ENCODE measurements at places on chromosomes 5 and 9.

DNA sequence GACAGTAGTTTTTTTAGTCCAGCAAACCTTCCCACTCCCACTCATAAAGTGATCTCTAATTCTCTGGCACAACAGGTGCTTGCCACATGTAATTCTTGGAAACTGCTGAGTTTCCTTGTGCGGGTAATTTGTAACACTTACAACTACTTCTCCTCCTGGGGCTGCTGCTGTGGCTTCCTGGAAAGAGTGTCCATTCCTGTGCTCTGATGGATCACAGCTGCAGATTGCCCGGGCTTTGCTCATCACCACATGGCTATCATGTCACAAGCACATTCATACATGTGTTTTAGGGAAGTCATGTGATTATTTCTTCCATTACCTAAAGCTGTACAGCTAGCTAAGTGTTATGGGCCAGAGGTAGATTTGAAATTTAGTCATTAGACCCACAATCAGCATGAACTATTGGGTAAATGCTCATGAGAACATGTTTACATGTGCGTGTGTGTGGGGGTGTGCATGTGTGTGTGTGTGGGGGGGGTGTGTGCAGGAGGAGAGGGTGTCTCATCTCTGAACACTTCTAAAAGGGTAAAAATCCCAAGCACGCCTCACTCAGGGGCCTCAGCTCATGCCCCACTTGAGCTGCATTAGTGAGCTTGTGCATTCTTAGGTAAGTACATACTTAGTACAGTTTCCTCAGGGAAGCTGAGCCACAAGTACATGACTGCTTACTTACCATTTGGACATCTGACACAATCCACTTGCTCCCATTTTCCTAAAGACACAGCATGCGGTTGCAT, 118.1 kb upstream of the CCDC112 start:
- no peak for DNase-seq

GRCh38 chr5:168269937-168270330, 21.5 kb upstream of the WWC1 start:
- no peak for DNase-seq

DNA sequence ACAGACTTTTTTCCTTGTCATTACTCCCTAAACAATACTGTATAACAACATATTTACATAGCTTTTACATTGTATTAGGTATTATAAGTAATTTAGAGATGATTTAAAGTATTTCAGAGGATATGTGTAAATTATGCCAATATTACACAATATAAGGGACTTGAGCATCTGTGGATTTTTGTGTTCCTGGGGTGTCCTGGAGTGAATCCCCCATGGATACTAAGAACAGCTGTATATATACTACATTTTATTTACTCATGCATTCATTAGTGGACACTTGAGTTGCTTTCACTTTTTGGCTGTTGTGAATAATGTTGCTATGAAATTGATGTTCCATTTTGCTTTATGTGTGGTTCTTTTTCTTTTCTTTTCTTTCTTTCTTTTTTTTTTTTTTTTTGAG, 348.8 kb downstream of the SH3GL2 start:
- DNase-seq: no peak

DNA sequence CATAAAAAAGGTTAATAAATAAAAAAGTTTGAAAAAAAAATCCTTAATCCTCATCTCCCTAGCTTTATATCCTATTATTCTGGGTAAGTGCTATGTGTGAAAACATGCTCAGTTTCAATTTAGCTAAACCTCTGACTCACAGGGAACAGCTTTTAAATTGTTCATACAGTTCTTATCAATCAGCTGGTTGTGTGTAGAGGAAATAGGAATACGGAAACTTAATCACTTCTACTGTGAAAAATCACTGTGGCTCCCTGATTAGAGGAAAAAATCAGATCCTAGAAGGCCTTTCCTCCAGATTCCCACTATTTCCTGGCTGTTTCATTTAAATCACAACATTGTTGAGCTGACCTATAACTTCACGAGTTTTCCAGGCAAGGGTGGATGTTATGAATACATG, 120.5 kb downstream of the MARCHF3 start:
- DNase-seq: no peak

DNA sequence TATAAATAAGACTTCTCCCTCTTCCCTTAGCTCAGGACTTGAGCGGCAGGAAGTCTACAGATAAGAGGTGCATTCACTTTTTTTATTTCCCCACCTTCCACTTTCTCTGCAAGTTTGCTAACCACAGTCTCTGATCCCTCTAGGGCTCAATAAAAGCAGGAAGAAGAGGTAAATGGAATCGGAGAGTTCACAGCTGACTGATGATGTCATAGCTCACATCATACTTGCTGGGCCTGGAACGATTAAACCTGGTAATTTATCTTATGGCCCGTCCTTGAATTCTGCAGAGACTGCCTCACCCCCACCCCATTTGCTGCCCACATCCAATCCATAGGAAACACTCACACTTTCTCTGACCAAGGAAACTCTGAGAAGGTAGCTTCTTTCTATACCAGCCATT, 62.9 kb downstream of the DRD1 start:
- DNase-seq: no peak

GRCh38 chr9:21153336-21154017, 11.8 kb upstream of the IFNW1 start:
- DNase-seq: no peak

DNA sequence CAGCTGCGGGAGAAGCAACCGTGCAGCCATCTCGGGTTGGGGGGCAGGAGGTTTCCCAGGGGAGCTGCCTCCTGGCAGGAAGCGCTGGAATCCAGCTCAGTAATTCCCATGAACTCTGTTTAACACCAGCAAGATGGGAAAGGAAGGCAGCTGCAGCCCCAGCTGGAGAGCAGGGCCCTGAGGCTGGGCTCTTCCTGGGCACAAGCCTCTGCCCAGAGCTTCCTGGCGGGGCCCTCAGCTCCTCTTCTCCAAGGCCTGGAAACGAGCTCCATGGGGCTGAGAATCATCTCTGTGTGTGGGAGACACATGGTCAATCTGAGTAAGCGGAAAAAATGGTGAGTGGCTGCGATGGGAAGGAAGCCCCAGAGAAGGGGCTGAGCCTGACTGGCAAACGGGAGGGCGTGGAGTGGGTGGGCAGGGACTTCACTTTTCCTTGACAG, 6.3 kb downstream of the MRPL36 start:
- DNase-seq: no peak

GRCh38 chr9:115978659-115979096, 174.9 kb upstream of the PAPPA start:
- no peak for DNase-seq

DNA sequence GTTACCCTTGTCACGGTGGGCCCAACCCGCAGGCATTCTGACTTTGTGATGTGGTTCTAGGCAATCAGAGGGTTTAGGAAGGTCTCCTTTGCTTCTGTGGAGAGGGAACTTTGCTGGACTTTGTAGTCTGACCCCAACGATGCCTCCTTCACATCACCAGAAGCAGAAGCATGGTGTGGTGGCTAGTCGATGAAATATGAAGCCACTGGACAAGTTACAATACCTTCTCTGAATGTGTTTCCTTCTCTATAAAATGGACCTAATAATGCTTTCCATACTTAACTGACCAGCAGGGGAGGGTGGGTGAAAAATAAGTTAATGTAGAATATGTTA, 607 bp downstream of the SPEF2 start:
- no peak for DNase-seq
